ENCODE measurements at places on chromosomes 11 and 22. TPM values are rescaled to one million over a fixed set of nuclear protein-coding genes. Genes with fewer than 3 reads are reported as not detected.

The C1QTNF6 gene
- total RNA-seq: 12.1 TPM

DNA sequence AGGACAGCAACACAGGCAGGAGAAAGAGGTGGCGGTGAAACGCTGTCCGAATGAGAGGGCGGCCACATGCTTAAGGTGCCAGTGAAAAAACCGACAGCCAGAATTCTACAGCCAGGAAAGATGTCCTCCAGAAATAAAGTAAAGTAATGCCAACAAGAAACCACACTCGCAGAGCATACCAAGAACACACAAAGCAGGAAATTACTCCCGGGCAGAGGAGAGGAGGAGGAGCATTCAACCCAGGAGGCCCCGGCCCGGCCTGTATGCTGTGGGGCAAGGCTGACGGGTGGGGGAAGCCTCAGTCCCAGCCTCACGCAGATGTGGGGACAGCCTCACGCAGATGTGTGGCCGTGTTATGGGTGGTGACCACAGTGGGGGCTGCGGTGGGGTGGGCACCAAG is 28.0 kb downstream of the CHID1 start:
- DNase-seq: no peak
- H3K27me3 ChIP-seq: no peaks in the 10 kb centered on the region
- no peak overlapping the region for H3K4me3 ChIP-seq
- H3K36me3 ChIP-seq: peaks cover 8% of the 10 kb centered on the region
- no peak overlapping the region for H3K27ac ChIP-seq

DNA sequence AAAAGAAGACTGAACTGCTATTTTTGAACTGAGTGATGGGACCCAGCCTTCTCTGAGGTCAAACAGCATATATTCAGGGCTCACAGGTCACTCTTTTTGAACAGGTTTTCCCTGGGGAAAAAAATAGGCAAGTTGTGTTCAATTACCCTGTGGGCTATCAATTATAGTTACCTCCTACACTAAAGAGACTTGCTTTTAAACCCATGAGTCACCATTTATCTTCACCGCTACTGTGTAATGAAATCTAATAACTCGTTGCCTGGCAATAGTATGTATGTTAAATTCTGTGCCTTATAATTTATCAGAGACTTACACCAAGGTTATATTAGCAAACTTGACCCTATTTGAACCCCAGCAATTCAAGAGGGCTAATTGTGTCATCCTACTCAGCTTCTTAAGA is 98.5 kb downstream of the CYP2R1 start:
- no peaks in the 10 kb centered on the region for H3K27me3 ChIP-seq
- H3K27ac ChIP-seq: no peak overlapping the region
- H3K4me3 ChIP-seq: no peak overlapping the region
- H3K4me1 ChIP-seq: no peaks in the 10 kb centered on the region

The MMP12 gene
- not detected for total RNA-seq

DNA sequence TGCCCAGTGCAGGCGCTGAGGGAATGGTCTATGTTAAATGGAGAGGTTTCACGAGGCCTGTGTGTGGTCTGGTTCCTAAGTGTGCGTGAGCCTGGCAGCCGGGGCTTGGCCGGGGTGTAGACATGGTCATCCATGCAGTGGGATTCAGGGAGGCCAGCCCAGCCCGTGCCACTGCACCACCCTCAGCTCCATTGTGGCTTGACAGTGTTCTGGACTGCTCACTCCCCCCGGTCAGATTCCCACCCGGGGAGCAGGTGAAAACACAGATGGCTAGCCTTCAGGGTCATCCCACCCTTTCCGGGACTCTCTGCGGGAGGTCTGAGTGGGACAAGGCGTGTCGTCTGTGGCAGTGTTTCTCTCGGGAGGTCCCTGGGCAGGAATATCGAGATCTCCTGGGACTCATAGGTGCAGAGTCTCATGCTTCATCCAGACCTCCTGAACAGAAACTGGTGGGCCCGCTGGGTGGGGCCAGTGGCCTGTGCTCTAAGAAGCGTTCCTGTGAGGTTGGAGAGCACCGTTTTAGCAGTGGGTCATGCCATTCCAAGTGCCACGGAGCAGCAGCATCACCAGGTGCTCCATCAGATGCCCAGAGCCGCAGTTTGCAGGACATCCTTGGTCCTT is 52.3 kb downstream of the ST14 start:
- H3K4me3 ChIP-seq: no peak overlapping the region
- H3K27ac ChIP-seq: no peak overlapping the region
- no peak for DNase-seq
- H3K36me3 ChIP-seq: no peaks in the 10 kb centered on the region
- no peaks in the 10 kb centered on the region for H3K27me3 ChIP-seq
- peaks cover 9% of the 10 kb centered on the region for H3K4me1 ChIP-seq

- H3K4me3 ChIP-seq: no peak overlapping the region
- H3K36me3 ChIP-seq: no peaks in the 10 kb centered on the region
- no peaks in the 10 kb centered on the region for H3K27me3 ChIP-seq
- no peaks in the 10 kb centered on the region for H3K4me1 ChIP-seq
- DNase-seq: no peak
These were observed 2.1 kb downstream of the TRIM29 start for GRCh38 chr11:120135838-120136237.

- no peak overlapping the region for H3K4me3 ChIP-seq
- no peaks in the 10 kb centered on the region for H3K27me3 ChIP-seq
- H3K4me1 ChIP-seq: no peaks in the 10 kb centered on the region
- no peaks in the 10 kb centered on the region for H3K36me3 ChIP-seq
- DNase-seq: no peak
These were observed 64.4 kb downstream of the GRAMD1B start for GRCh38 chr11:123494195-123495050.
